ENCODE measurements at places on chromosomes 13 and 19.

- no peak for DNase-seq
Observed at GRCh38 chr13:82758044-82758443, 1124.2 kb downstream of the SLITRK1 start.

- DNase-seq: no peak
Observed at GRCh38 chr19:38392707-38393308, 4.3 kb downstream of the SPRED3 start.

- no peak for DNase-seq
Observed at GRCh38 chr19:40803857-40804782, 5.1 kb downstream of the EGLN2 start.

- no peak for DNase-seq
Observed at GRCh38 chr19:1102407-1103131, 1.2 kb upstream of the GPX4 start.

- DNase-seq: no peak
Observed at GRCh38 chr13:98254513-98254912, 77.4 kb upstream of the RNF113B start.

GRCh38 chr13:38661010-38661675 is 25.7 kb upstream of the FREM2 start:
- no peak for DNase-seq

DNA sequence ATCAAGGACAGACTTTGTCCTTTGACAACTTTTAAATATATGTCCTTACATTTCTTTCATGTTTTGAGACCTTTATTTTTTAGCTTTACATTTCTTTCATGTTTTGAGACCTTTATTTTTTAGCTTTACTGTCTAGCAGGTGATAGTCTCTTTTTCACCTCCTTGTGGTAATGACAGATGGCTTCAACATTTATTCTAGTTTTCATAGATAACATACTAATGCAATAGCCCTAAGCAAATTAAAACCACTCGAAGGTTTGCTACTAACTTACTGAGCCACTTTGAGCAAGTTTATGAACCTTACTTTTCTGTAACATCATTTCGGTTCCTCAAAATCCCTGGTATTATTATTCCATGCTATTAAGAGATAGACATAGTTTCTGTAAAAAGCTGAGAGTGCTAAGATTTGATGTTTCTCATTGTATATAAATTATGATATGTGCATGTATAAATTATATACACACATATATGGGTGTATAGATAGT is 4.5 kb downstream of the DACH1 start:
- no peak for DNase-seq

GRCh38 chr13:98476106-98476505 is 100.8 kb downstream of the STK24 start:
- DNase-seq: no peak

GRCh38 chr13:109728791-109729731 is 57.3 kb downstream of the IRS2 start:
- no peak for DNase-seq

- DNase-seq: no peak
Observed at GRCh38 chr19:45469945-45470761, 2.4 kb downstream of the FOSB start.

- DNase-seq: no peak
Observed at GRCh38 chr19:16829822-16830289, 658 bp downstream of the SIN3B start.

- no peak for DNase-seq
Observed at GRCh38 chr13:53050151-53050550, 21.5 kb downstream of the OLFM4 start.

DNA sequence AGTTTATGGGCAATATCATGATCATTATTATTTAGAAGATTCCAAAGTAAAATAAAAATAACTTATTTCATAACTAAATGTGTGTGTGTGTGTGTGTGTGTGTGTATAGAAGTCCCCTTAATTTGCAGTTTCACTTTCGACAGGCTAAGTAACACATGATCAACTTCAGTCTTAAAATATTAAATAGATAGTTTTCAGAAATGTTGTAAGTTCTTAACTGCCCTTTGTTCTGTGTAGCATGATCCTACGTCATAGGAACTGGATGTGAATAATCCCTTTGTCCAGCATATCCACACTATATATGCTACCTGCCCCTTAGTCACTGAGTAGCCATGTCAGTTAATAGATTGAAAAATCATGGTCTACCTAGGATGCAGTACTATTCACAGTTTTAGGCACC is 1863.5 kb upstream of the PCDH20 start:
- no peak for DNase-seq

- no peak for DNase-seq
Observed at GRCh38 chr19:57192077-57192420, 749 bp downstream of the ZNF264 start.

DNA sequence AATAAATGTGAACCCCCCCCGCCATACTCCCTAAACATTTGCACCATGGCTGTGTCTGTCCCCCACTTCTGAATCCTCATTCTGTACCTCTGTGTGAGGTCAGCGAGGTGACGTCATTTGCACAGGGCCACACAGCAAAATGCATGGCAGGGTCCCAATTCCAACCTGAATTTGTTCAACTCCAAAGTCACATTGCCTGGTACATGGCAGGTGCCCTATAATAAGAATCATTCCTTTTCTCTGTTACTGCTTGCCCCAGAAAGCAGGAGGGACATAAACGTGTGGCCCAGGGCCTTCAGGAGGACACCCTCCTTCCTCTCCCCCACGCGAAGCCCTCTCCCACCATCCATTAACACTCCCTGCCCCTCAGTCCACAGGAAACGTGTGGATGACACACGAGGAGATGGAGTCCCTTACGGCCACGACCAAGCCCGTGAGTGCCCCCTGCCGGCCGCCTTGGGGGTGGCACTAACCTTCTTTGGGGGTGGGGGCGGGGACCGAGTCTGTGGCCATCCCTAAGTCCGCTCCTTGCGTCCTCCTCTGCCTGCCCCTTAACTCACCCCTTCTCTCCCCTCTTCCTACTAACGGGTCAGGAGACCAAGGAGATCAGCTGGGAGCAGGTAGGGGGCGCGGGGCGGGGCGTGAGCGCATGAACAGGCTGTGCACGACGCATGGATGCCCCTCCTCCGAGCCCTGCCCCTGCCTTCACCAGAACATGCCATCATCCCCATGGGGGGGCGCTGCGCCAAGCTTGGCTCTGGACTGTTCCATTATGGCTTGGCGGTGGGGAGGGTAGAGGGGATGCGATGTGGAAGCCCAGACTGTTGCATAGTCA is 9.4 kb downstream of the HRC start:
- DNase-seq: peak; percentile 30

- DNase-seq: no peak
Observed at GRCh38 chr13:44331912-44332851, 41.4 kb upstream of the SERP2 start.

DNA sequence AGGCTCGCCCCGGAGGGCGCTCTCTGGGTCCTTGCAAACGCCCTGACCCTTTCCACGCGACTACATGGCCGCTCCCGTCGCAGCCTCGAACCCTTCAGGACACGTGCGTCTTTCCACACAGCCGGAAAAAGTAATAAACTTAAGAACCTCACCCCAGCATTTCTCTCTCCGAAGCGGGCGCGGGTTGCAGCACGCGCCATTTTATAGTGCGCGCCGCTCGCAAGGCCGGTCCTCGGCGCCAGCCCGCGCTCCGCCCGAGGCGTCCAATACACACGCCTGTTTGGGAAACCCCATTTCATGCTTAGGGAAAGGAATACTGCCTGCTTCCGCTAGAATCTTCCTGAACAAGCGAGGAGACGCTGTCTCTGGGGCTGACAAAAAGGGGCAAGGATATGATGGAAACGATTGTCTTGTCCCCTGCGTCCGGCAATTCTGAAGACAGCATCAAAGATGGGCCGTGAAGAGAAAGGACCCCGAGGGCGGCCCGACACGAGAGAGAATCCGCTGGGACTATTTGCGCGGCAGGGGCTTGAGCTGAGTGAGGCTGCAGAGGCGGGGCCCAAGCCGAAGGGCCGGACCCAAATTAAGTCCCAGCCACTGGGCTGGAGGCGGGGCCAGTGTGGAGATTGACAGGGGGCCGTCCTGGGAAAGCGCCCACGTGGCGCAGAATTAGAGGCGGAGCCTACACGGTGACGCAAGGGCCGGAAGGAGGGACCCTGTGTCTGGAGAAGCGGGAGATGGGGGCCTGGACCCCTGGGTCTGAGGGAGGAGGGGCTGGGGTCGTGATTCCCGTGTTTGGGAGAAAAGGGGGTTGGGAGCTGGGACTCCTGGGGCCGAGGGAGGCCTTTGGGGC is 14.4 kb downstream of the ACP4 start:
- DNase-seq: peak; percentile 92

DNA sequence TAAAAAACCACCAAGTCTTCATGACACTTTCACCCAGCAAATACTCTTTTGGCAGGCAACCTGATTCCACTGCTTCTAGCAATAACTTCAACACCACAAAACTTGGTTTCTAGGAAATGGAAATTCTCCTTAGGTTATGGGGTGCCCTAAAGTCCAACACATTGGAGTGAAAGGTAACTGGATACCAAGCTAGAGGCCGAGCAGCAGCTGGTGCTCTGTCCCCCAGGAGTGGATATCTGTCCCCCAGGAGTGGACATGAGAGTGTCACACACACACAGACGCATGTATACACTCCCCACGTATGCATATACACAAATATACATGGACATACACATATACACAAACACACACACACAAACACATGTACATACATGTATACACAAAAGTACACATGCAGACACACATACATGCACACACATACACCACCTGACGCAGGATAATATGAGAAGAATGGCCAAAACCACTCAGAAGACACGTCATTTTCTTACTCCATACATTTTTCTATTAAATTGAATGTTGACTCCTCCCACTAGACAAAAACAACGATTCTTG is 50.8 kb downstream of the RFX2 start:
- DNase-seq: no peak

GRCh38 chr13:113418722-113419049 is 34.6 kb downstream of the ADPRHL1 start:
- DNase-seq: no peak

- no peak for DNase-seq
Observed at GRCh38 chr19:36183245-36183628, 31.0 kb upstream of the COX7A1 start.
